ENCODE measurements at places on chromosomes 4 and X. TPM values are rescaled to one million over a fixed set of nuclear protein-coding genes. Genes with fewer than 3 reads are reported as not detected.

DNA sequence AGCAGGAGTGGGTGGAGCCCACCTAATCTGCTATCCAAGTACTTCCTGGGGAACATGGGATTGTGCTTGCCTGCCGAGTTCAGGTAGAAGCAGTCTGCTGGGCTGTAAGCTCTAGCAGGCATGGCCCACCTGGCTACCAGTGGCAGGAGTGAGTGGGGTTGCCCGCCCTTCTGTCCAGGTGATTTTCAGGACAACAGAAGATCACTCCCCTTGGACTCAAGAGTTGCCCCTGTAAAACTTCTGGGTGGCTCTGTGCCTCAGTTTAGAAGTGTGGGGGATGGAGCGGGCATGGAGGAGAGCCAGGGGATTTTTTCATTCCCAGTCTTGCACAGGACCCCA is 43.5 kb downstream of the NDST3 start:
- no peak for DNase-seq

DNA sequence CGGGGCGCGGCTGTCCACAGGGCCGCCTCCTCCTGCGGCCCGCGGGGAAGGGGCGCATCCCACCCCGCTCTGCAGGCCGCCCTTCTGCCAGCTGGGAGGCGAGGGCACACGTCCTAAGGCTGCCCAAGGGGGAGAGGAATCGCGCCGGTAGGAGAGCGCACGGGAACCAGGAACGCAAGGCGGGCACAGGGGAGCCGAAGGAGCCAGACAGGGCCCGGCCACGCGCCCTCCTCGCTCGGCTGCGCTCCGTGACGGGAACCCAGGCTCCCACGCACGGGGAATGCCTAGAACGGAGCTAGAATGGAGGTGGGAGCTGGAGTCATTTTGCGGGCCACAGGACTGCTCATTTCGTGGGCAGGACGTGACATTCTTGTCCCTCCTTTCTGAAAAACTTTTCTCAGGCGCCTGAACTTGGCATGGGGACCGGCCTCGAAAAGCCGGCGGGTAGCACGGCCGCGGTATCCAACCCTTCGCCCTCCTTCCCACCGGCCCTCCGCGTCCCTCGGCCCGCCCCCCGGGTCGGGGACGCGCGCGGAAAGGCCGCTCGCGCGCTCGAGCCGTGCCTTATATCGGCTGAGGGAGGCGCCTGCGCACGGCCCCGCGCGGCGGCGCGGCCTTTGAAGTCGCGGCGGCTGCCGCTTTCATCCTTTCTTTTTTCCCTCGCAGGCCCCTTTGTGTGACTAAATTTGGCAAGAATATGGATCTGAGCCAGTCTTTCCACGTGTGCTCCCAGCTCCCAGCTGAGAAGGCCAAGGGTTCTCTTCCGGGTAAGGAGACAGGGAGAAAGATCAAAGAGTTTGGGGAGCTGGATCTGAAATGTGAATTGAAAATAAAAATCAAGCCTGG is 4.2 kb upstream of the LEF1 start:
- no peak for DNase-seq

The PRICKLE3 gene
- total RNA-seq = 1.2 TPM

- no peak for DNase-seq
Measured at GRCh38 chr4:188206783-188207182, 67.5 kb downstream of the TRIML1 start.

The COX7B2 gene
- total RNA-seq = not detected

DNA sequence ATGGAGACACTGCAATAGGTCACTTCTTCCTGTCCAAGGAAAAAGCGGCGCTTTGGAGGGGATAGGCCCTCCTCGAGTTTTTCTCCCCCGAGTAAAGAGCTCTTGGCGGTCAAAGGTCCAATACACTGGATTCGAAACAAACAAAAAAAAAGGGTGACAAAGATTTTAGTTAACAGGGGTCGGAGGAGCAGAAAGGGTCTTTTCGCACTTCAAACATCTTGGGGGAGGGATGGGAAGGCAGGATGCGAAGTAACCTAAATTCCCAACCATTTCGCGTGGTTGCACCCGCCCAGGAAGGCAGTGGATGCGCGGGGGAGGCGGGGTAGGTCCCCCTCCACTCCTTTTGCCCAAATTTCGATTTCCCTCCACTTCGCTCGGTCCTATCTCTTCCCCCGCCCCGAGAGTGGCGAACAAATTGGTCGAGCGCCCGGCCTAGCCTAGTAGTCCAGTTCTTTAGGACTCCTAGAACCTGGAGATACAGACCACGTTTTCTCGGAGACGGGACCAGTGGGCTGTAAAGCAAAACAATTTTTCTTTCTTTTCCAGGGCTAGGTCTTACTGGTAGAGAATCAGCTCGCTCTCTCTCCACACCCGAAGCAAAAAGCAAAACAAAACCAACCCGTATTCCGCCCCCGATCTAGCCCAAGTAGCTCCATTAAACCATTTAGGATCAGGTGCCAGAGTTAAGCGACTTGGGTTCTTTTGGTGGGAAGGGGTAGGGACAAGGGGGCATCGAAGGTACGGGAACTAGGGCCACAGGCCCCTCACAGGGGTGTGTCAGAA is 2.0 kb upstream of the STAG2 start:
- DNase-seq = peak; percentile 51

- no peak for DNase-seq
Measured at GRCh38 chr4:182207830-182208396, 35.3 kb upstream of the TENM3 start.

The XPNPEP2 gene
- 1.5 TPM for total RNA-seq

GRCh38 chrX:17587366-17587765 is 149.9 kb upstream of the SCML1 start:
- DNase-seq = no peak

DNA sequence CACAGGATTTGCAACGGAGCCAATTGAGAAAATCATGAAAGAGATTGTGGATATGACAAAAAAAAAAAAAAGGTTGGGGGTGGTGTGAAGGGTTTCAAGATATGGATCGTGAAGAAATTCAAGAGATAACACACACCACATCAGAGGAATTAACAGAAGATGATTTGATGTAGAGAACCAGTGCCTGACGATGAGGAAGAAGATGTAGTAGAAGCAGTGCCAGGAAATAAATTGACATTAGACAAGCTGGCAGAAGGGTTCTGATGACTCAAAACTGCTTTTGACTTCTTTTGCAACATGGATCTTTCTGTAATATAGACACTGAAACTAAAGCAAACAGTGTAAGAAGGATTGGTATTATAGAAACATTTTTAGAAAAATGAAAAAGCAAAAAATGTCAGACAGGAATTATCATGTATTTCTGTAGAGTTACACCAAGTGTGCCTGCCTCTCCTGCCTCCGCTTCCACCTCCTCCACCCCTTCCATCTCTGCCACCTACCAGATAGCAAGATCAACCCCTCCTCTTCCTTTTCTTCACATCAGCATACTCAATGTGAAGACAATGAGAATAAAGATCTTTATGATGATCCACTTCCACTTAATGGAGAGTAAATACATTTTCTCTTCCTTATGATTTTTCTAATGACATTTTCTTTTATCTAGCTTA is 127.5 kb upstream of the OTUD4 start:
- DNase-seq = no peak

DNA sequence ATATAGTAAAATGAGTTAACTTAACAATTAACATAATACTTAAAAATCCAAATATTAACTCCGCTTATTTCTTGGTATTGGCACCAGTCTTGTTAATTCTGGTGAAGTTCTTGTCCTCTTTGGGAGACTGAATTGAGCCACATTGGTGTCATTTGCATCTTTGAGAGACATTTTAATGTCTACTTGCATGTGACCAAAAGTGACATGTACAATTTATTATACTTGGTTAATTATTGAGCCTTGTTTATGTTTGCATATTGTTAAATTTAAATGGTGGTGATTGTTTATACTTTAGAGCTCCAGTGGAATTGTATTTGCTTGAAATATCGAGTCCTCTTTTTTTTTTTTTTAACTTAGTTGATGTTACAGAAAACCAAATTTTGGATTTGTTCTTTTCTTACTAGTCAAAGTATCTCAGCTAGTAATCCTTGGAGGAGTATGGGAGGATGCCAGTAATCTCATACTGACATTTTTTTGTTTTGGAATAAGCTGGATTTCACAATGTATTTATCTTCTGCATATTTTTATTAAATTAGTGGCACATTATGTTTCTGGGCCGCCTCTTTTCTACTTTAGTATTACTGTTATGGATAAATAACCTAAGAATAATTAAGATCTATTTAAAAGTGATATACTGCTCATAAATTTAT is 3.9 kb downstream of the SPCS3 start:
- no peak for DNase-seq

The TMEM144 gene
- total RNA-seq = 4.0 TPM

The AWAT2 gene
- total RNA-seq = not detected

DNA sequence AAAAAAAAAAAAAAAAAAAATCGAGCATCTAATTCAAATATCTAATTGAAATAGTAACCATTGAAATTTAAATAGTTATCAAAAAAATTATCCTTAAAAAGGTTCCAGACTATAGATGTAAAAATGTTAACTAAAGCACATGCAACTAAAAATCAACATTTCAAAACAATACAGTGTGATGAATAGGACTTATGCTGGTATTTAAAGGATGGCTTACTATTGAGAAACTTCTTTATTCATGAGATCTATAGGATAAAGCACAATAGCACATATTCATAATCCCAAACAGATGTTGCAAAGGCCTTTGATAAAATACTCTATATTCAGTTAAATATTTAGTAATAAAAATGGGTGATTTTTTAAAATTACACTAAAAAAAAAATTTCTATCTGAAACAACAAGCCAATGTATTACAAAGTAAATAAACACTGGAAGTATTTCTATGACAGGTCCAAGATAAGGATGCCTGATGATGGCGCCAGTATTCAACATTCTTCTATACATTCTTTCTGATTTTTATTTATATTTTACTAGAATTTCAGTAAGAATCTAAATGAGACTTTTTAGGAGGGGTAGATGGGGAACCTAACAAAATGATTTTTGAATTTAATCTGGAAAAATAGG is 26.3 kb downstream of the DCLK2 start:
- no peak for DNase-seq

- no peak for DNase-seq
Measured at GRCh38 chr4:173202395-173202794, 33.8 kb downstream of the GALNT7 start.

The SEL1L3 gene
- total RNA-seq = 38.7 TPM

- DNase-seq = no peak
Measured at GRCh38 chr4:47054130-47054529, 22.8 kb downstream of the GABRB1 start.

- DNase-seq = no peak
Measured at GRCh38 chr4:82833696-82834313, 35.2 kb upstream of the SCD5 start.
